ENCODE measurements at places on chromosomes 13 and 19. TPM values are rescaled to one million over a fixed set of nuclear protein-coding genes. Genes with fewer than 3 reads are reported as not detected.

The GPR12 gene
- polyA plus RNA-seq = not detected

The STARD13 gene
- polyA plus RNA-seq = 7.9 TPM

The SIGLECL1 gene
- polyA plus RNA-seq = not detected

The FREM2 gene
- polyA plus RNA-seq = 3.1 TPM

The METTL21C gene
- polyA plus RNA-seq = not detected

The SIGLEC10 gene
- polyA plus RNA-seq = 3.4 TPM

The IFNL1 gene
- 0.17 TPM for polyA plus RNA-seq

The DENND1C gene
- polyA plus RNA-seq = 8.0 TPM

The FFAR1 gene
- 1.1 TPM for polyA plus RNA-seq

GRCh38 chr13:113794764-113795173 lies 35.7 kb downstream of the TMEM255B start:
- H3K27ac ChIP-seq = no peak overlapping the region
- no peak overlapping the region for H3K4me3 ChIP-seq
- peaks cover 6% of the 10 kb centered on the region for H3K36me3 ChIP-seq
- no peaks in the 10 kb centered on the region for H3K4me1 ChIP-seq

DNA sequence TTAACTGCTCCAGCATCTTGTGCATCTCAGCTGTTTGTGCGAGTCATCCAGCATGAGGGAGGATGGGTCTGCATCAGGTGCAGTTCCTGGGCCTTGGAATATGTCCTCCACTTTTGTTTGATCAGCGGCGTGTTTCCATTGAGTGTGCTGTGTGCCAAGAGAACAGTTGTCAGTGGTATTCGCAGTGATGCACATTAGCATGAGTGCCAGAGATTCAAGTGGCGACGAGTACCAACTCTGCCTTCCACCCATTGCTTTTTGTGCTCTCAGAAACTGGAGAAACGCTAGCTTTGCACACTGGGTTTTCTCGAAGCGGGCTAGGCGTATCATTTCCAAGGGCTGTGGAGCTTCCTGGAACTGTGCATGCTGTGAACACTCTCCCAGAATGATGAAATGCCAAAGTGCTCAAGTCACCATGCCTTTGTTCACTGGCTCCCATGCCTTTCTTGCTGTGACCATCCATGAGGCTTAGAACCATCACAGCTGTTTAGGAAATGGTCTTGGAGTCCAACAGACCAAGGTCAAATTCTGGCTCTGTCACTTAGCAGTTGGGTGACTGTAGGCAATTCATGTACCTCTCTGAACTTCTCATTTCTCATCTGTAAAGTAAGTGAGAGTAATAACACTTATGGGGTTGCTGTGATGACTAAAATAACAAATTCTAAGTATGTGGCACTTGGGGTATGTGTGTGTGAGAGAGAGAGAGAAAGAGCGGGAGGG lies 18.4 kb downstream of the LRCH1 start:
- no peaks in the 10 kb centered on the region for H3K27me3 ChIP-seq
- H3K36me3 ChIP-seq = no peaks in the 10 kb centered on the region
- H3K4me3 ChIP-seq = no peak overlapping the region
- peak; percentile 40 for DNase-seq

- H3K36me3 ChIP-seq = no peaks in the 10 kb centered on the region
- no peak overlapping the region for H3K27ac ChIP-seq
- DNase-seq = no peak
- H3K4me3 ChIP-seq = no peak overlapping the region
- no peaks in the 10 kb centered on the region for H3K27me3 ChIP-seq
- no peaks in the 10 kb centered on the region for H3K4me1 ChIP-seq
These were observed 4.3 kb downstream of the OR7A5 start for GRCh38 chr19:14830702-14831101.

DNA sequence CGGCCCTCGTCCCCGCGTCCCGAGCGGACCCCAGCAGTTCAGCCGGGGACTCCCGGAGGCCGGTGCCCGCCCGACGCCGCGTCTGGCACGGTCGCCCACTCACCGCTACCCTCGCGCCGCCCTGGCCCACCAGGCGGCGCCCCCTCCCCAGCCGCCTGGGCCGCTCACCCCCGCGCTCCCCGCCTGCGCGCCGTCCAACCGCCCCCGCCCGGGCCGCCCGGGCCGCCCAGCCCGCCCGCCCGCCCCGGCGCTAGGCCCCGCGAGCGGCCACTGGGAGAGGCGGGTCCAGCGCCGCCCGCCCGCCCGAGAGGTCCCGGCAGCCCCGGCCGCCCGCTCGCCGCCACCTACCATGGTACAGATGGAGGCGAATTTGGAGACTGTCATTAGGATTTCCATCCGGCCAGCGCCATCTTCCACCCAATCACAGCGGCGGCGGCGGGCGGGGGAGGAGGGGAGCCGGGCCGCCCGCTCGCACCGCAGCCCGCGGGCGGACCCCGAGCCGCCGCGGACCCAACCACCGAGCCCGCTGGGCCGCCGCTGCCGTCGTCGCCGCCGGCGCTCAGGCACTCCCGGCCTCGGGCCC lies at the start of gene USP12:
TSS of gene USP12 (minus strand) at position 568 of the 583 bp plus-strand sequence. CDS start at position 396, 172 bp downstream.
- no peaks in the 10 kb centered on the region for H3K27me3 ChIP-seq
- no peaks in the 10 kb centered on the region for H3K36me3 ChIP-seq

DNA sequence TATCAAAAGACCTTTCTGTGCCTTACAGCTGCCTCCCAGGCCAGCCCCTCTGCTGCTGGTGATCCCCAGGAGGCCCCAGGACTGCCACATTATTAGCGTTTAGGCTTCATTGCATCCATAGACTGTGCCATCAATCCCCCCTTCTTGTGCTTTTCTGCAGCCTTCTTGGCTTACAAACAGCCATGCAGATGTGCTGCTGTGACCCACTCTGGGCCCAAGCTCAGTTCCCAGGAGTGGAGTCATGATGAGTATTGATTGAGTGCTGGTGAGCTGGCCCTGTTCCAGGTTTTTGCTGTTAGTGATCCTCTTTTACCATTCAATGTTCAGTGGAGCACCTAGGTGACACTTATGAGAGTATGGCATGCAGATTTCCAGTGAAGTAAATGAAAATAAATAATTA lies 59.9 kb upstream of the SLAIN1 start:
- no peak overlapping the region for H3K4me3 ChIP-seq
- H3K27ac ChIP-seq = no peak overlapping the region
- no peaks in the 10 kb centered on the region for H3K4me1 ChIP-seq
- no peaks in the 10 kb centered on the region for H3K36me3 ChIP-seq

DNA sequence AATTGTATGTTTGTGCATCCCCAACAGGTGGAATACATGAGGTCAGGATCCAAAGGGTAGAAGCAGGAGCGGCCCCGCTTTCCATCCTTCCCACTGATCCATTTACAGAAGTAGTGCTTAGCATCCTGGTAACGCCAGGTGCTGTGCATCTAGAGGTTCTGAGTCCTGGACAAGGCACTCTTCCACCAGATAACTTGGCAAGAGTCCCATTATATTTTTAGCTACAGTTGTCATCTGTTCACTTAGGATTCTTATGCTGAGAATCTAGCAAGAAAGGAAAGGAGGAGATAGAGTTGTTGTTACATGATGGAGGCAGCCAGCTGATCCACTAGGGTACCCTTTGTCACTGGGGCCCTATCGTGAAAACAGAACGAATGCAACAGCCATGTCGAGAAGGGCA lies 389.5 kb upstream of the ZNF507 start:
- no peak for DNase-seq
- no peaks in the 10 kb centered on the region for H3K4me1 ChIP-seq
- H3K27me3 ChIP-seq = no peaks in the 10 kb centered on the region
- no peak overlapping the region for H3K27ac ChIP-seq
- H3K36me3 ChIP-seq = no peaks in the 10 kb centered on the region

DNA sequence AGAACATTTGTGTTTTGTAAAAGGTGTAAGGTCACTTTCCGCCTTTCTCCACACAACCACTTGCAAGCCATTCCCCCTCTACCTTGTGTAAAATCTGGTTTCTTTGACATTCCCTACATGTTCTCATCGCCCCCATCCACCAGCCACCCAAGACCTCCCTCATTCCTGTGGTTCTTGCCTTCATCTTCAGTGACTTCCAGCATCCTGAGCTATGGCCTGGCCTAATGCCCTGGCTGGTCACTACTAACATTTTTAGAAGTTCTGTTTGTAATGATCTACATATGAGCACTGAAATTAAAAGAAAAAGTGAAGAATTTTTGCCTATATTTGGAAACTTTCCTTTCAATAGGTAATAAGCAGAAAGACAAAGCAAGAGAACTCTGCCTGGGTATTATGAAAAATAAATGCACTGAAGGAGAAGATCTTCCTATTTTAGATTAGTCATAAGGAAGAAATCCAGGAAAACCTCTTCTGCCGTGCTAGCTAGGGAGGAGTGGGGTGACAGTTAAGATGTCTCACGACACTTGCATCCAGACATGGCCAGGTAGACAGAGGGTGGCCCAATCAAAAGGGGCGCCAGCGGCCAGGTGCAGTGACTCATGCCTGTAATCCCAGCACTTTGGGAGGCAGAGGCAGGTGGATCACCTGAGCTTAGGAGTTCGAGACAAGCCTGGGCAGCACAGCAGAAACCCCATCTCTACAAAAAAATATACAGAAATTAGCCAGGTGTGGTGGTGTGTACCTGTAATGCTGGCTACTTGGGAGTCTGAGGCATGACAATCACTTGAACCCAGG lies 28.1 kb upstream of the MPHOSPH8 start:
- no peak overlapping the region for H3K27ac ChIP-seq
- H3K36me3 ChIP-seq = no peaks in the 10 kb centered on the region
- H3K27me3 ChIP-seq = no peaks in the 10 kb centered on the region
- DNase-seq = no peak

- peaks cover 8% of the 10 kb centered on the region for H3K36me3 ChIP-seq
- no peak overlapping the region for H3K4me3 ChIP-seq
- no peaks in the 10 kb centered on the region for H3K27me3 ChIP-seq
- H3K4me1 ChIP-seq = no peaks in the 10 kb centered on the region
- no peak for DNase-seq
These were observed 42.8 kb downstream of the BICRA start for GRCh38 chr19:47651691-47652090.

DNA sequence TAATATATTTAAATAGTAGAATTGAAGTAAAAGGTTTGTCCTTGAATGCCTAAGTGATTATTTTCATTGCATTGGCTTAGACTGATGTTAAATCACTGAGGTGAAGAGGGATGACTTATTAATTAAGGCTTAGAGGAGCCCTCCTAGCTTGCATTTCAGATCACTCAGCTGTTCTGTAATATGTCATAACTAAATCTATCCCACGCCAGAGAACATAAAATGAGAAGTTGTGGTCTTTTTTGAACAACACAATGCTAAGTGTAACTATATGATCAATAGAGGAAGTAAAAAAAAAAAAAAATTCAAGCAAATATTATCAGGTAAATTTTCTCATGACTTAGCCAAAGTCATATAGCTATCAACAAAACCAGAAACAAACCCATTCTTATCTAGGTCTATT lies 752.2 kb downstream of the GPC5 start:
- no peak overlapping the region for H3K27ac ChIP-seq
- H3K4me3 ChIP-seq = no peak overlapping the region

GRCh38 chr19:46753420-46754155 lies 7.3 kb upstream of the STRN4 start:
- H3K27me3 ChIP-seq = no peaks in the 10 kb centered on the region
- H3K36me3 ChIP-seq = peaks cover 17% of the 10 kb centered on the region
- peak; percentile 55 for DNase-seq
- no peak overlapping the region for H3K27ac ChIP-seq
- H3K4me1 ChIP-seq = no peaks in the 10 kb centered on the region
- no peak overlapping the region for H3K4me3 ChIP-seq

DNA sequence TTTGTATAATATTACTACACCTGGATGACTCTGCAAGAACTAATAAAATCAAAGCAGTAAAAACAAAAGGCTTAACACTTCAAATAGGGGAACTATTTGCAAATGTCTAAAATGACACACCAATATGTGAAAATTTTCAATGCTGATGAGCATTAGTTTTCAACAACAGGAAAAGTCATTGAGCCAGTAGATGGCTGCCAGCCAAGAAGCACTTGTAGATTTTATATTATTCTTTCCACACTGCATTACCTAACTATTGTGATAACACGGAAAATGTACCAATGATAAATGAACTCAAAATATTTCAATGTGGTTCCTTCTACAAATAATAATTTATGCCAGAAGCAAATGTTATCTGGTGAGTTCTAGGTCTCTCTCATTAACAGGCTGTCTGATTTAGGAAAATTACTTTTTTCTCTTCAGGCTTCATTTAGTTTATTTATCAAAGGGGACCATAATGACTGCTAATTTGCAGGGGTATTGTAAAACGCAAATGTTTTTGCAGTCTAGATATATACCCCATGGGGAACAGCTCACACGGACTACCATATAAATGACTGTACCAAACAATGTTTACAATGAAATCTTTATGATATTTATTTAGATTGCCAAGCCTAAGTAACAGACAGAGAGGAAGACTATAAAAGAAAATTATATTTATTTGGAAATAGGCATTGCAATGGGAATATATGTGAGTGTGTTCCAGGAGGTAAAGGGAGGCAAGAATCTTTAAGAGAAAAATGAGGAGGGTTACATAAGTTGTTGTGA lies 407.8 kb downstream of the LIG4 start:
- no peaks in the 10 kb centered on the region for H3K4me1 ChIP-seq
- no peak for DNase-seq
- no peaks in the 10 kb centered on the region for H3K27me3 ChIP-seq

DNA sequence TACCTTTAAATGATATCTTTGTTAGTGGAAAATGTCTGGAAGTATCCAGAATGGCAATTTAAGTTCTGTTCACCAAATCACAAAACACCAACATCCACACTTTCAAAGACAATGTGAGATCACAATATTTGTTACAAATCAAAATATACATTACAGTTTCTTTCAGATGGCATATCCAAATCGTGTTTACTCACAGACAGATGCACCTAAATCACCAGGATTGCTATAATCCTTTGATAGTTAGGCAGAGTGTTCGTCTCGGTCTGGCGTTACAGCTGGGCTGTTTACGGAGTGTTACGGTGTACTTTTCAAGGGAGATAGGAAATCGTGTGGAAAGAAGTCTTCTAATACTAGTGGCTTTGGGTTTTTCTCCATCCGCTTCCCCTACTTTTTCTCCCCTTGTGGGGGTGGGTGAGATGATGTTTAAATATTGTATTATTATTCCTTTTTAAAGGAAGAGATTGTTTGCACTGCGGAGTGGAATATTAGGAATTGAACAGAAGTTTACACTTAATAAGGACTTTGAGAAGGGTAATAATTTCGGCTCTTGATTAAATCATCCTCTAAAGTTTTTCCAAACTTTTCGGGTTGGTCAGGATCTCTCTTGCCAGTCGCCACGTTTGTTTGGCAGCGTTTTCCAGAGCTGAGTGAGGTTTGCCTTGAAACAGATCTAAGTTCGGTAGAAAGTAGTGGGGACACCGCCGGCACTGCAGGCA lies 1.8 kb downstream of the MAB21L1 start:
- H3K27me3 ChIP-seq = peaks cover 97% of the 10 kb centered on the region
- peak; percentile 78 for DNase-seq
- H3K27ac ChIP-seq = no peak overlapping the region
- peaks cover 3% of the 10 kb centered on the region for H3K4me1 ChIP-seq
- no peaks in the 10 kb centered on the region for H3K36me3 ChIP-seq

DNA sequence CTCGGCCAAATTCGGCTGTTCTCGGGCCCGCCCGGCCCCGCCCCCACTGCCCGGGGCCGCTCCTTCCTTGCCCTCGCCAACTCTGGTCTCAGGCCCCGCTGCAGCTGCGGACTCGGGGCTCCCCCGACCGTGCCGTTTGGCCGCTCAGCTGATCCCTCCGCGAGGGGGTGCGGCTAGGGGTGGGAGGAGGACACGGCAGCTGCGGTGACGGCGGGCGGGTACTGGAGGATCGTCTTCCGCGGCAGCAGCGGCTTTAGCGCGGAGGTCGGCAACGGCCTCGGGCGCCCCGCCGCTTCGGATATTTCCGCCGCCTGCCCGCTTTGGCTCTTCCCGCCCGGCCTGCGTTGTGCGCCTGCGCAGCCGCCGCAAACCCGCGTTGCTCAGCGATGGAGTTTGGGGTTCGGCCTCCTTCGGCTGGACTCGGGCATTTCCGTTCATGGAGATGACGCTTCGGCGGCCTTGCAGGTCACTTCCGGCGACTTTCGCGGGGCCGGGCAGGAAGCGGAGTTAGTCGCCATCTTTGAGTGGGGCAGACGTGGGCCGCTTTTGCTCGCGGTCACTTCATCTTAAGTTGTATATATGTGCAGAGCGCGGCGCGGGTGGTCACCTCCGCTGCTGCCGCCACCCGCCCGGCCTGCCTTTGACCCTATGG lies 338 bp upstream of the UBE2M start:
- H3K4me3 ChIP-seq = peak overlapping the region; percentile 85
- peaks cover 12% of the 10 kb centered on the region for H3K27me3 ChIP-seq

All from lung (tissue), 17 donors.